ENCODE measurements at places on chromosomes 2 and 18.

DNA sequence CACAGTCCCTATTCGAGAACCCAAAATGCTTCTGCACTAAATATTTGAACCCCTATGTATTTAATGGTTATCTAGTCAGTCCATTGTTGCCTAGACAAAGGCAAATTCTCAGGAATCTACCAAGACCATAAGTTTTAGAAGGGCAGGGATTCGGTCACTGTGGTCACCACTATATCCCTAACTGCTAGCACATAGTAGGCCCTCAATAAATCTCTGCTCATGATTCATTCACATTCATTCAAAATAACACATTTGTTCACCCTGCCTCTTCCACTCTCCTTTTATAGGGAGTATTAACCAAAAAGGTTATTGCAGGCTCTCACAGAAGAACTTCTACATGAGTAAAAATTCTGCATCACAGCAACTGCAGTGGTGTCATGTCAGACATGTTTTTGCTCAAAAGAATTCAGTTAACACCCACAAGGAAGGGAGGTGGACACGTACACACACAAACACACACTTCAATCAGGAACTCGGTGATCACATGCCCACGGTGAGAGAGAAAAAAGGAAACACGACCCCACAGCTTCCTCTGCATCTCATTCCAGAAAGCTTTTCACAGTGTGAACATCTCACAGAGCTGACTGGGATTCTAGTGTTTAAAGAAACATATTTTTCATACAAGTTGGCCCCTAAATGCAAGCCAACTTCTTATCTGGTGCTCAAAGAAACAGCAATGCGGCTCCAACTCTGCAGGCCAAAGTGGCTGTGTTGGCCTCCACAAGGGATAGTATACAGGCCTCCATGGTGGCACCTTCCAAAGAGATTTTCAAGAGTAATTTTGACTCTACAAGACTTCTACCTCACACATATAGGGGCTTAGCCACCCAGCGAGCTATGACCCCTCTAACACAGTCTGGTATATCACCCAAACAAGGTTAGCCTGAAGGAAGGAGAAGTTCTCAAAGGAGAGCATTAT lies 98.0 kb downstream of the ANKRD44 start:
- no peak for DNase-seq

GRCh38 chr18:75209951-75210258 lies 692 bp upstream of the TSHZ1 start:
- DNase-seq: no peak

GRCh38 chr2:197168705-197169104 lies 141.9 kb downstream of the ANKRD44 start:
- DNase-seq: peak; percentile 81

DNA sequence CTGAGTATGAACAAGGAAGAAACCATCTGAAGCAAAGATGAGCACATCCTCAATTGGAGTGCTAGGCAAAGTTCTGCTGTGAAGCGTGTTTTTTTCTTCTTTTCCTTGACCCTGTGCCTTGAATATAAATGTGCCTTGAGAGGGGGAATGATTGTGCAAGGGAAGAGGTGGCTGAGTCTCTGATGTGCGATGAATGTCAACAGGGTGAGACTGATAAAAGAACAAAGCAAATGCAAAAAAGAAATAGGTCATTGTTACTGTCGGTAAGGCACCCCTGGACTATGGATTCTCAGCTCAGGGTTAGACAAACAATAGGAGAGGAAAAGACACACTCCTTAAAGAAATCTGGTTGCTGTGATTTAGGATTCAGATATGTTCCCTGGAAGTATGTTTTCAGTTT lies 54.5 kb downstream of the HDHD2 start:
- DNase-seq: no peak

- no peak for DNase-seq
Measured at GRCh38 chr2:183063083-183063482, 15.5 kb upstream of the DUSP19 start.

DNA sequence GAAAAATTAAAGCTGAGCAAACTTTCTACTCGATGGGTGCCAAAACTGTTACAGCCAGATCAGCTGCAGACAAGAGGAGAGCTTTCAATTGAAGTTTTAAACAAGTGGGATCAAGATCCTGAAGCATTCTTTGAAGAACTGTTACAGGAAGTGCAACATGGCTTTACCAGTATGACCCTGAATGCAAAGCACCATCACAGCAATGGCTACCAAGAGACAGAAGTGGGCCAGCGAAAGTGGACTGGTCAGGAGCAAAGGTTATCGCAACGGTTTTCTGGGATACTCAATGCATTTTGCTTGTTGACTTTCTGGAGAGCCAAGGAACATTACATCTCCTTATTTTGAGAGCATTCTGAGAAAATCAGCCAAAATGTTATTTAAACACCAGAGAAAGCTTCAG lies 9.1 kb upstream of the SERPINB5 start:
- DNase-seq: no peak

DNA sequence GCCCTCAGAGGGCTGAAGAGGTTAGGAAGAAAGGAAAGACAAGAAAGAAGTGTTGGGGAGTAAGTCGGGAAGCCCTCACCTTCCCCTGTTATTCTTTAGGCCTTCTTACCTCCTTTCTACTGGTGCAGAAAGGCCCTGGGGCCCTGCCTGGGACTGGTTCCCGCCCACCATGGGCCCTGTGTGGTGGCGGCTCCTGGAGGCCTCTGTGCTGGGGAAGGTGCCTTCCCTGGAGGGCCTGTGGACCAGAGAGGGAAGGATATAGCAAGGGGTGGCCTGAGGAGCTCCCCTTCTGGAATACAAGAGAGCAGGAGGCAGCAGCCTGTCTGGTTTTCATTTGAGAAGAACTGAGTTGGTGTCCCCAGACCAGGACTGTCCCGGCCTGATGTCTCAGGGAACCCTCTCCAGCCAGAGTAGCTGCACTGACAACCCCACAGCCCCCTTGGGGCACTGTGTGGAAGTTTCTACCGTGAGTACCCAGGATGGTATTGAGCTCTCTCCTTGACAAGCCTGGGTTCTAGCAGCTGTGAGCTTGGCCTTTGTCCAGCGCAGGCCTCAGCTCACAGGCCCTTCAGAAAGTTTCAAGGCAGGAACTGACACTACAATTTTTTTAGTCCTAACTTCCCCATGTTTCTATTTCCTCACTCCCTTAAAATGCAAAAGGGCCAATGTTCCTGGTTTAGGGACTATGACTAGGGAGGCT lies 47.1 kb downstream of the EFR3B start:
- DNase-seq: no peak

DNA sequence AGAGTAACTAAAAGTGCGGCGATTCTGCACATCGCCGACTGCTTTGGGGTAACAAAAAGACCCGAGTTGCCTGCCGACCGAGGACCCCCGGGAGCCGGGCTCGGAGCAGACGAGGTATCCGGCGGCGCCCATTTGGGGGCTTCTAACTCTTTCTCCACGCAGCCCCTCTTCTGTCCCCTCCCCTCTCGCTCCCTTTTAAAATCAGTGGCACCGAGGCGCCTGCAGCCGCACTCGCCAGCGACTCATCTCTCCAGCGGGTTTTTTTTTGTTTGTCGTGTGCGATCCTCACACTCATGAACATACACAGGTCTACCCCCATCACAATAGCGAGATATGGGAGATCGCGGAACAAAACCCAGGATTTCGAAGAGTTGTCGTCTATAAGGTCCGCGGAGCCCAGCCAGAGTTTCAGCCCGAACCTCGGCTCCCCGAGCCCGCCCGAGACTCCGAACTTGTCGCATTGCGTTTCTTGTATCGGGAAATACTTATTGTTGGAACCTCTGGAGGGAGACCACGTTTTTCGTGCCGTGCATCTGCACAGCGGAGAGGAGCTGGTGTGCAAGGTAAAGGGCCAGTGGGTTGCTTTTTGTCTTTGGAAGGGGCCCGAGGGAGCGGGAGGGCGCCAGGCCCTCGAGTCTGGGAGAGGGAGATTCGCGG lies 1.4 kb downstream of the TRIB2 start:
- peak; percentile 56 for DNase-seq

- no peak for DNase-seq
Measured at GRCh38 chr2:29224693-29225551, 109.7 kb downstream of the CLIP4 start.

- peak; percentile 53 for DNase-seq
Measured at GRCh38 chr18:63339920-63340484, 20.4 kb upstream of the BCL2 start.

DNA sequence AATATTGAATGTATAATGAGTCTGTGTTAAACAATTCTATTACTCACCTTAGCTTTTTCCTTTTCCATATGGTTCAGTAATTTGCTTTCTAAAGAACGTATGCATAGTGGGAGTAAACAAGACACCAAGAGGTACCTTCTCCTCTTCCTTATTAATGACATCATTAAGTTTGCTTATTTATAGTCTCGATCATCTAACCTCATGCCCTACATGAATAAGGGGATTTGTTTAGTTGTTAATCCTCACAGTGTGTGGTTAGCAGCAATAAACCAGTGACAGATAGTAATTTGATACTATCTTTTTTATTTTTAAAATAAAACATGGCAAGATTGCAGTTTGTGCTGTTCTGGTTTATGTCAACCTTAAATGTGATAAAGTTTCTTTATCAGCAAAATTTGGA lies 69.7 kb downstream of the COBLL1 start:
- DNase-seq: no peak

GRCh38 chr2:191907545-191907944 lies 60.7 kb upstream of the CAVIN2 start:
- DNase-seq: no peak

- DNase-seq: no peak
Measured at GRCh38 chr18:79558933-79559416, 120.6 kb upstream of the CTDP1 start.

GRCh38 chr18:72128649-72129048 lies 415.5 kb downstream of the CBLN2 start:
- no peak for DNase-seq

- DNase-seq: peak; percentile 63
Measured at GRCh38 chr2:11103984-11104793, 51.1 kb upstream of the SLC66A3 start.

DNA sequence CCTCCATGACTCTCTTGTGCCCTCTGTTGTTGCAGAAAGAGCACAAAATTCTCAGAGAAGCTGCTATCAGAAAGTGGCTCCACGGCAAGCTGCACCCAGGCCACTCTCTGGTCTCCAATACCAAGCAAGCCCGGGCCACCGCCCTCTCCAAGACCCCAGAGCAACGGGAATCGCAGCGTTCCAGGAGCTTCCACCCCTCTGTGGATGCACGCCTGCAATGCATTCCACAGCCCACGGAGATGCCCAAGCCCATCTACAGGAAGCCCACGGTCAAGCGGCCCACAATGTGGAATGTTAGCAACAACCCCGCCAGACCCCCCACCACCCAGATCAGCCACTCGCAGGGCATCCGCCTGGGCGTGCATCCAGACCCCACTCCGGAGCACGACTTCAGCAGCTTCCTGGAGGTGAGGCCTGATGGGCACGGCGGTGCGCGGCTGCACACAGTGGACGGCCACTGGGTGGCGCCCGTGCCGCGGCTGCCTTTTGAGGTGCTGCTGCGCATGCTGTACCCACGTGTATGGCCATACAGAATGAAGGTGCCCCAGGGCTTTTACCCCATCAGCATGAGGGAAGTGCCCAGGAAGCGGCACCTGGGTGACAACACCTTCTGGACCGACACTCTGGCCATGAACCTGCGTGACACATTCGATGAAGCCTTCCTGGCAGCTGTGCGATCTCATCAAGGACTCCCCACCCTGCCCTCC lies 6.3 kb downstream of the ANKRD53 start:
- DNase-seq: peak; percentile 88

DNA sequence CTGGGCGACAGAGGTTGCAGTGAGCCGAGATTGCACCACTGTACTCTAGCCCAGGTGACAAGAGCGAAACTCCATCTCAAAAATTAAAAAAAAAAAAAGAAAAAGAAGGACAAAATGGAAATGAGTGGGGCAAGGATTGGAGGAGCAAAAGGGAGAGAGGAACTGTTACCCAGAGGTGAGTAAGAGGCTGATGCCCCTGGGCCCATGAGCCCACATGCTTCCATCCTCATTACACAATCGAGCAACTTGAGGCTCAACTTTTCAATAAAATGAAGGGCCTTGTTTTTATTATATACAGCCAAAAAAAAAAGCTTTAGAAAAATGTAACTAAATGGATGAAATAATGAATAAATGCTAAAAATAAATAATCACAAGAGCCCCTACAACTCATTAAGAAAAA lies 91.7 kb upstream of the YWHAQ start:
- DNase-seq: no peak

DNA sequence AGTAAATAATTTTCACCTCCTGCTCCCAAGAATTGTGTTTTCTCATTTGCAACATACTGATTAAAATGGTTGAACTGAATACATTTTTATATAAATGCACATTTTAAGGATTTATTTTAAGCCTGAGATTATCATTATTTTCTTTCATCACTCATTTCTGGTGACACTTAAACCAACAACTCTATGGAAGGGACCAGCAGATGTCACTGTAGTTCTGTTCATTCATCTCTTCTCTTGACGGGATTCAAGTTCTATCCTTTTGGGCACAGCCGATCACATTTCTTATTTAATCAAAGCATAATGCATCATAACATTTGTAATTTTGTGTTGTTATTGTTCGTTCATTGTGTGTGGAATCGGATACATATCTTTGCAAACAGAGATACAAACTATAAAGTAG lies 417.9 kb downstream of the HRH4 start:
- DNase-seq: no peak

DNA sequence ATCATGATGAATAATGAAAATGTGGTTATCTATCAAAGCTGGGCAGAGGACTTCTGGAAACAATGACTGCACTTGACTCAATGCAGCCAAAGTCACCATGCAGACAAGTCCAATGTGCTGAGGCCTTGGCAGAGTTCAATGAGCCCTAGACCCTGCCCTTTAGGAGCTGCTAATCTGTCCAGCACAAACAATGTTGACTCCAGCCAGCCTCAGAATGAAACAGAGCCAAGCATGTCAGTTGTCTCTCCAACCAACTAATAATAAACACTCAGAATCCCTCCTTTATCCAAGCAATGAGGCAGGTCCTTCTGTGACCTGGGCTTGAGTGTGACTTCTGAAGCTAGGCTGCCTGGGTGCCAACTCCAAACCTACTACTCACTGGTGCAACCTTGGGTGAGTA lies 270.6 kb downstream of the BCL11A start:
- DNase-seq: no peak

DNA sequence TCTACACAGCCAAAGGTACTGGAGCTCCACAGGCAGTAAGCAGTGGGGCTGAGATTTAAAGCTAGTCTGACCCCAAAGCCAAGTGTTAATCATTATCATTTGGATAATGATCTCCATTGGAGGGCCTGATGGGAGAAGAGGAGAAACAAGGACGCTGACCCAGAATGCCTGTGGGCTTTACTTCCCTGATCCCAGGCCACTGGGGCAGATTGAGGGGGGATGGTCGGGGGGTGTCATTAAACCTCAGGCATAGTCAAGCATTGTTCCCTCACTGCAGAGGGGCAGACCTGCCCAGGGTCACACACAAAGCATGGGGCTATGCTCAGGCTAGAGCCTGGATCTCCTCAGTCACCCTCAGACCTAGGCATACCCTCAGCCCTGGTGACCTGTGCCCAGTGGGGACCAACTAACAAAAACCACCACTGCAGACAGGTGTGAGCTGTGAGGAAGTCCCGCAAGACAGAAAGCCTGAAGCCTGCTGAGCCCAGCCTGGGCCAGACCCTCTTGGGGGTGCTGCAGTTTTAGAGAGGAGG lies 53.4 kb downstream of the SDC1 start:
- DNase-seq: no peak

Measured in stimulated activated CD4-positive, alpha-beta T cell treated with anti-CD3 and anti-CD28 coated beads, Interleukin-15, amount 100 ng/mL, for 24 hours (primary cell).